HFFc6 (cell line): ENCODE measurements at places on chromosomes 6 and 20. TPM values are rescaled to one million over a fixed set of nuclear protein-coding genes. Genes with fewer than 3 reads are reported as not detected.

DNA sequence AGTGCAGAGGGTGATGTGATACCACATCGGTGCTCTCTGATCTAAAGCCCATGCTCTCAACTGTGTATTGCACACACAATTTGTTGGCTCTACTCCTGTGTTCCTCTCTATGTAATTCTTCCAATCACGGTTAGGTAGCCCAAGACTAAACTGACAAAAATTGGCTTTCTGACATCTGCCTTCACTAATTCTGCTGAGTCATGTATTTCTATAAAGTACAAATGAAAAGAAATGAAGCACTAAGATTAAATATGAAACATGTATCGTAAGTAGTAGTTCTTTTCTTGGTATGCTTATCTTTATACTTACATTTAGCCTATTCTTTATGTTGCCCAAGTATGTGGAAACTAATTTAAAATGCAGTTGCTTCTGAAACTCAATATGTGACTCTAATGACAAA is 7.7 kb upstream of the MLIP start:
- DNase-seq = no peak

DNA sequence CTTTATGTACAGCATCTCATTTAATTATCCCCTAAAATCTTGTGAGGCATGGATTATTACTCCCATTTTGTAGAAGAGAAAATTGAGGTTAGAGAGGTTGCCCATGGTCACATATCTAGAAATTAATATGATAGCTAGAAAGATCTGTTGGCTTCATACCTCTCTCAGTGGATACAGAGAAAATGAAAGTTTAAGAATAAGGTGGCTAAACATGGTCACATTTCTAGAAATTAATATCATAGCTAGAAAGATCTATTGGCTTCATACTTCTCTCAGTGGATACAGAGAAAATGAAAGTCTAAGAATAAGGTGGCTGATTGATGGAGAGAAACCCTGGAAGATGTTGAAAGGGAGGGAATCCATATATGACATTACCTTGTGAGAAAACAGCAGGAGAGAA is 260.7 kb upstream of the MAN1A1 start:
- no peak for DNase-seq

GRCh38 chr20:49854190-49854875 is 41.7 kb downstream of the SLC9A8 start:
- DNase-seq = no peak

DNA sequence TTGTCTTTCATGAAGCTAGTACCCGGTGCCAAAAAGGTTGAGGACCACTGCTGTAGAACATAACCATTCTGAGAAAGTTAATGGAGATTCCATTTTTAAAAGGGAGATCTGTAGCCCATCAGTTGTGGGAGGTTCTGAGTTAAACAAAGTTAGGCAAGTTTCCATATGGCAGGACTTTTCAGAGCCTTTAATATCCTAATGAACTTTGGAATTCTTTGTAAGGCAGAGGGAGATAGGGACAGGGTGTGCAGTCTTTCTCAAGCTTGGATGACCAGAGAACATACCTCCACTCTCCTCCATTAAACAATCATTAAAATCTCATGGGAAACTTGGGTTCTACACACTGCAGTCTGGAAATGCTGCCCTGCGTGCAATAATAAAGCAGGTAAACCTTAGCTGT is 14.8 kb downstream of the ADGRF4 start:
- DNase-seq = no peak

DNA sequence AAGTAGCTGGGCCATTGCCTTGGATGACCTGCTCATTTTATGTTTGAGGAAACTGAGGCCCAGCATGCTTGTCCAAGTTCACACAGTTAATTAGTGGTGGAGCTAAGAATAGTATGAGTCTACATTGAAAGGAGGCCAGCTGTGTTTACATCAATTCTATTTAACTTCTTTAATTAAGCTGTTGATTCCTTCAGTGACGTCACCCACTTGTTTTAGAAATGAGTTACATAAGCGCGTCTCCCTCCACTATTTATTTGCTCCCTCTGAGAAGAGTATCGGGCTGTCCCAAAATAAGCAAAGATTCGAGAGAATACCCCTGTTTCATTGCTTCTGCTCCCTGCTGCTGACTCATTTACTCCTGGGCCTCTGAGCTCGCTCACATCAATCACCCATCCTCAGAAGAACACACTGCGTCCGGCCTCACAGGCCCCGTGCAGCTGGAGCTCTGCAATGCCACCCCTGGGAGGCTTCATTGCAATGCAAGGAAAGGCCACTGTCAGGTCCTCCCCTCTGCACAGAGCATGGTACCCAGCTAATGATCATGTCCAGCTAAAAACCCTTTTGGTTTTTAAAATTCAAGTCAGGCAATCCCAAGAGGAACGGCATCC is 74.8 kb upstream of the BMP2 start:
- DNase-seq = no peak

Gene IPCEF1
- not detected in 3 replicates for total RNA-seq

DNA sequence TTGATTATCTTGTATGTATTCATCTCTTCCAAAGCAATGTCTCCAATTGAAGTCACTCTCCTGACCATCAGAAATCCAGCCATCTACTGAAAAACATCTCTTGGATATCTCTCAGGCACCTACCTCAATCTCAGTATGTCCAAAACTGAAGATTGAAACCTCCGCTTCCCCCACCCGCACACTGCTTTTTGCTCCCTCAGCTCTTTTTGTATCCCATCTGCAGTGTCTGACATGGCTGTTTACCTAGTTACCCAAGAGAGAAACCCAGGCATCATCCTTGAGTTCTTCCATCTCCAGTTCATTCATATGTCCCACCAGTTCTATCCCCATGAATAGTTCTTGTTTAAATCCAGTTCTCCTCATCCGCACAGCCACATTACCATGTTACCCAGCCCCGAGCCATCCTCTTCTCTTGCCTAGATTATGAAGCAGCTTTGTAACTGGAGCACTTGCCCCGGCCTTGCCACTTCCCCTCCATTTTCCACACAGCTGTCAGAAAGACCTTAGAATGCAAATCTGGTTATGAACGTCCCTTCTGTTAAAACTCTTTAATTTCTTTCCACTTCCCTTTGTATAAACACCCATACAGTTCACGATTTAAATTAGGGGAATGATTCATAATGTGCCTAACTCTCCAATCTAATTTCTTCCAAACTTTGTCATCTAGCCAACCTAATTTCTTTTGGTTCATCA is 40.5 kb upstream of the GCLC start:
- no peak for DNase-seq

- no peak for DNase-seq
Measured at GRCh38 chr20:56730996-56731395, 101.9 kb downstream of the TFAP2C start.

DNA sequence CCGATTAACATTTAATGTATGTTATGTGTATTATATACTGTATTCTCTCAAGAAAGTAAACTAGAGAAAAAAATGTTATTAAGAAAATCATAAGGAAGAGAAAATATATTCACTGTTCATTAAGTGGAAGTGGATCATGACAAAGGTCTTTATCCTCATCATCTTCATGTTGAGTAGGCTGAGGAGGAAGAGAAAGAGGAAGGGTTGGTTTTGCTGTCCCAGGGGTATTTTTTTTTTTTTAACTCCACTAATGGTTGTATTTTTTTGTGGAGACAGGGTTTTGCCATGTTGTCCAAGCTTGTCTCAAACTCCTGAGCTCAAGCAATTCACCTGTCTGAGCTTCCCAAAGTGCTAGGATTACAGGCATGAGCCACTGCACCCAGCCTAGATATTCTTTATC is 11.0 kb downstream of the ECT2L start:
- DNase-seq = no peak

Gene AVP
- total RNA-seq = not detected in 3 replicates

- DNase-seq = no peak
Measured at GRCh38 chr6:166286839-166287271, 21.3 kb downstream of the PRR18 start.

DNA sequence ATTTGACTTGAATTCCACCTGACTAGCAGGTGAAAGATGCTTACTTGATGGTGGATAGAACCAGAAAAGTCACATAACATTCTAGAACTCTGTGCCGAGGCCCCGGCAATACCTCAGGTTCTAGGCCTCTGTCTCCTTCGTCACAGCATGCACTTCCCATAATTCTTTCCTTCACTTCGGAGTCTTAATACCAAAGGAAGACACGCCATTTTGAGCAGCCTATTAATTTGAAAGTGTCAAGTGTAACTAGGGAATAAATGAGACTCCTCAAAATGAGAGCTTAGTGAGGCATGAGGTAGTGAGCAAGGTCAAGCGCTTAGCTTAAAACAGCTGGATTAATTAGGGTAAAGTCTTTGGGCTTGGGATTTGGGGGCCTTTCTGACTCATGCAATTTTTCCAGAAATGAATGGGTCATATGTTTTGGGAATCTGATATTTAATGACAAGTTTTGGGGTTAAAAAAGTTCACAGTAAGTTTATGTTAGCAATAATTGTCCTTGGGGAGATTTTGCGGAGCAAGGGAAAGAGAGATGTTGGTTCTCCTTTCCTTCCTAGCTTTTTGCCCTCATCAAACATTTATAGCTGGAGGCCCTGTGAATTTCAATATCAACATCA is 29.1 kb upstream of the SGK1 start:
- no peak for DNase-seq

GRCh38 chr6:131532580-131533039 is 40.4 kb upstream of the ARG1 start:
- no peak for DNase-seq

GRCh38 chr6:14135893-14136539 is 18.4 kb downstream of the CD83 start:
- no peak for DNase-seq

DNA sequence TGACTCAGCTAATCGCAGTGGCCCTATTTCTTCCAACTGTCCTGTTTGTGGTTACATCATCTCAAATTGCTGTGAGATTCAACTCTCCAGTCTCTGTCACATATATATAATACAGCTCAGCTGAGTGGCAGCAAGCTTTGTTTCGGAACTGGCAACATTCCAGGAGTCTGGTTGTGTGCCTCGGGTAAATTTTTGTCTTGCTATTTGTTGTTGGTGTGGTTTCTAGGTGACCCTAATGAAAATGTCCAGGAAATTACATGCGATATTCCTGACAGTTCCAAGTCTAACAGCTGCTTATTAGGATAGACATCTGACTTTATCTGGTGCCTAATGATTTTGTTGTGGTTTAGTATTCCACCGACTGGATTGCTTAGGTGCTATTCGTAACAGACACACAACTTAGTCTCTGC is 581.8 kb downstream of the CD109 start:
- DNase-seq = no peak

DNA sequence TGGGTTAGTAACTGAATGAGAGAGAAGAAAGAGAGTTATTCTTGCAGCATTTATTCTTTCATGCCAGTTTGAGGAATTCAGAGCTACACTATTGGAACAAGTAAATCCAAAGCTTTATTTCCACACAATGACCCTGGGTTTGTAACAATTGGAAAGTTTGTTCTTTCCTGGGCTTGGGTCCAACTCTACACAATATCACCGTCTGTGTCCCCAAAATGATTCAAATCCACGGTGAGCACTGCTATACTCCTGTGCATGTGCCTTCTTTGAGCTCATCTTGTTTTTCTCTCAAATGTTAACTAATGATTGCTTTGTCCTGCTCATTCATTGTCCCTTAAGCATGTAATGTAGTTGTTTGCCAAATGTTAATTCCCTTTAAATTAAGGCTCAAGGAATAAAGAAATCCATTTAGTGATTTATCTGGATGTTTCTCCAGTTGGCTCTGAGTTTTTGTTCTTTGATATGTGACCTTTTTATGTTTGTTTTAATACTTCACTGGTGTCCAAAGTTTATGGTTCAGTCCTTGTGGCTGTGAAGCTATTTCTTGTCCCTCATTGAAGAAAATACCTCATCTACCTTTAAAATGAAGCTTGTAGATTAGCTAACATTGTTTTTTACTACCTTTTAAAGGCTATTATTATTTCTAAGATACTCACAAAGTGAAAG is 20.5 kb upstream of the CRISP3 start:
- no peak for DNase-seq

GRCh38 chr20:59994697-59995122 is 36.5 kb downstream of the CDH26 start:
- no peak for DNase-seq

DNA sequence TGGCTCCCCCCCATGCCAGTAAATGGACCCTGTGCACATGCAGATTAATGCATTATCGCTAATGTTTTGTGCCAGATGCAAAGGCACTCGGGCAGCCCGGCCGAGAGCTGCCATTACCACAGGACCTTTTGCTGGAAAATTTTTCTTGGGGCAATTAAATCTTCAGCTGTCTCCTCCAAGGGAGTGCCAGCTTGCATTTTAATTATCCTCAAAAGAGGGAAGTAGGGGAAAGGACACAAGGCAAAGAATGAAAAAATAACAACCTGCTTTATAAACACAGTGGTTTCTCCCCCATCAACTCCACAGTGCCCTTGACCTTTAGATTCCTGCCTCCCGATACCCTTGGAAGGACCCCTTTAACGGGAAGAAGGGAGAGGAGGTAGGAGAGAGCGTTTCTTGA is 48.2 kb downstream of the PDYN start:
- no peak for DNase-seq

Gene MYB
- 0.12 to 0.38 TPM (median 0.30 TPM) in 3 replicates for total RNA-seq

- DNase-seq = peak; percentile 47
Measured at GRCh38 chr6:30060606-30061091, 416 bp upstream of the POLR1H start.

Gene TNXB
- total RNA-seq = 0.75 to 1.2 TPM (median 0.77 TPM) in 3 replicates

Gene DLL1
- 0.24 to 0.83 TPM (median 0.60 TPM) in 3 replicates for total RNA-seq

- peak; percentile 2 for DNase-seq
Measured at GRCh38 chr20:18288749-18289267, 481 bp downstream of the ZNF133 start.

Gene C6orf47
- total RNA-seq = 13.9 and 16.2 TPM in 2 replicates

GRCh38 chr6:10355115-10355702 is 59.7 kb downstream of the TFAP2A start:
- no peak for DNase-seq

GRCh38 chr20:64245746-64246595 is 9.6 kb upstream of the PCMTD2 start:
- no peak for DNase-seq

Gene PRICKLE4
- total RNA-seq = 0.29 to 0.30 TPM in 2 of 3 replicates, not detected in the other

Gene MYLK4
- 0.10 to 0.18 TPM (median 0.10 TPM) in 3 replicates for total RNA-seq

Gene HAO1
- not detected in 3 replicates for total RNA-seq

Gene ZBTB46
- 0.68 and 1.1 TPM in 2 replicates for total RNA-seq

DNA sequence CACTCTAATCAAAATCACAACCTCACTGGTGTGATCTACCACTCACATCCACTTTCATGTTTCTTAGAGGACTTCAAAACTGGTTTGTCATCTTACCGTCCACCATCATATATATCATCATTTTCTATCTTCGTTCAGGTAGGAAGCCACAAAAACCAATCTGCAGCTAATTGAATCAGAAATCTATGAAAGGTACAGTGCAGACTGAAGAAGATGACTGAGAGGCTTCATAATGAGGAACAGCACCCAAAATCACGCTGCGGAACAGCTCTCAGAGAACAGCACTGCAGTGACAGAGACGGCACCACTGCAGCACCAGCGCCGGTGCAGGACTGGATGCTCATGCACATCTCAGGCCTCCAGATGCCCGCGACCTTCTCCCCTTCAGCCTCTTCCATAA is 13.0 kb downstream of the GMDS start:
- no peak for DNase-seq

Gene CPNE5
- not detected in 3 replicates for total RNA-seq

- DNase-seq = no peak
Measured at GRCh38 chr20:25150016-25150415, 45.5 kb upstream of the ENTPD6 start.
